A549 treated with GW870086 at 1 μM for 4 hours (cell line): ENCODE measurements at places on chromosomes 3 and 15. TPM values are rescaled to one million over a fixed set of nuclear protein-coding genes. Genes with fewer than 3 reads are reported as not detected.

RFT1 gene
- total RNA-seq: 18.7 to 28.7 TPM (median 27.0 TPM) in 5 replicates

LEKR1 gene
- 0.78 to 1.4 TPM (median 0.80 TPM) in 5 replicates for total RNA-seq

DLEC1 gene
- 0.06 TPM in 1 of 5 replicates, not detected in the others for total RNA-seq

EIF4E3 gene
- total RNA-seq: 3.1 to 4.4 TPM (median 3.5 TPM) in 5 replicates

CYP1A2 gene
- 0.05 TPM in 1 of 5 replicates, not detected in the others for total RNA-seq

EEF1AKMT4 gene
- total RNA-seq: 8.7 to 13.2 TPM (median 12.4 TPM) in 5 replicates

IGF1R gene
- total RNA-seq: 39.1 to 53.3 TPM (median 52.2 TPM) in 5 replicates

DUOX2 gene
- 0.01 to 0.03 TPM (median 0.03 TPM) in 4 of 5 replicates, not detected in the other for total RNA-seq

CKMT1A gene
- 1.8 to 4.5 TPM (median 2.3 TPM) in 5 replicates for total RNA-seq

ASB14 gene
- not detected in 5 replicates for total RNA-seq

PDZRN3 gene
- total RNA-seq: not detected in 5 replicates

TTLL13 gene
- total RNA-seq: 0.17 to 0.51 TPM (median 0.24 TPM) in 4 of 5 replicates, not detected in the other

C3orf49 gene
- total RNA-seq: not detected in 5 replicates

CHRNA3 gene
- total RNA-seq: 0.35 to 0.96 TPM (median 0.64 TPM) in 5 replicates

DPPA2 gene
- not detected in 5 replicates for total RNA-seq

MPI gene
- 27.2 to 38.6 TPM (median 30.2 TPM) in 5 replicates for total RNA-seq

WNT7A gene
- 0.06 to 0.19 TPM (median 0.07 TPM) in 5 replicates for total RNA-seq

WDR49 gene
- total RNA-seq: not detected in 5 replicates
